Spleen (tissue), 13 donors: ENCODE measurements at places on chromosomes 13 and 19. TPM values are rescaled to one million over a fixed set of nuclear protein-coding genes. Genes with fewer than 3 reads are reported as not detected.

DNA sequence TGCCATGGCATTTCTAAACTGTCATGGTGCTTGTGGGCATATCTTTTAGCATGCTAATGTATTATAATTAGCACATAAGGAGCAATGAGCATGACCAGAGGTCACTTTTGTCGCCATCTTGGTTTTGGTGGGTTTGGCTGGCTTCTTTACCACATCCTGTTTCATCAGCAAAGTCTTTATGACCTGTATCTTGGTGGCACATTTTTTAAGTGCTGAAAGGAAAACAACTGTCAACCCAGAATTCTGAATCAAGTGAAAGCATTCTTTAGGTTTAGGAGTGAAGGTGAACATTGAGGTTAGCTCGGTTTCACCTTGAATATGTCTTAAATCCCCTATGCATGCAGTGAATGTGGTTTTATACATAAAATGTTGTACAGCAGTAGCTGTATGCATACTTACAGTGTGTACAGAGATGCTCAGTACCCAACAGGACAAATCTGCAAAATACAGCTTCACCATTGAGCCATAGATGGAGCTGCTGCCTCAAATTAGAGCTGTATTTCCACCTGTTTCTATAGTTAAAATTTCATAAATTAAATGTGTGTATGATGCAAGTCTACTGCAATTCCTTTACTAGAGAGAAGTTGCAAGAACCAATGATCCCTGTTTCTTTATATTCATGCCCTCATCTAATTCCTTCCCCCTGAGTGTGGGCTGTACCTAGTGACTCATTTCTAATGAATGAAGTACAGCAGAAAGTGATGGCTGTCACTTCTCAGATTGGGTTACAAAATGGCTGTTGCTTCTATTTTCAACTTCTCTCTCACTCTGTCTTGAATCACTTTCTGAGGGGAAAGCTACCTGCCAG, 25.2 kb upstream of the IGSF23 start:
- DNase-seq = no peak

DNA sequence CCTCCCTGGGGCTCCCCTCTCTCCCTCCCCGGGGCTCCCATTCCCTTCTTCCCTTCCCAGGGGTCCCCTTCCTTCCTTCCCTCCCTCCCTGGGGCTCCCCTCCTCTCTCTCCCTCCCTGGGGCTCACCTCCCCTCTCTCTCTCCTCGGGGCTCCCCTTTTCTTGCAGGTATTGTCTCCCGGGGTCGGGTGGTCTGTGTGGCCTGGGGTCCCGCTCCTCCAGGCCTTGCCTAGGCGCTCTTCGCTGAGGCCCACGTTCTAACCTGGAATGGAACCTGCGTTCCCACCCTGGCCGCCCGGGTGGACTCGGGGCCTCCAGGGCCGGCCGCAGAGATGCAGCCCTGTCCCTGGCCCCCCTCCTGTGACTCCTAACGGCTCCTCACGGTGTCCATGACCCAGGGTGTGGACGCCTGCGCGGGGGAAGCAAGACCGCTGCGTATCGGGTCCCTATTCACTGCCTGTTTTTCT, 940 bp upstream of the DCUN1D2 start:
- peak; percentile 89 for DNase-seq

GRCh38 chr19:47407417-47407774, 11.9 kb downstream of the MEIS3 start:
- no peak for DNase-seq

- DNase-seq = no peak
Observed at GRCh38 chr13:22812793-22813192, 368.0 kb upstream of the SGCG start.

DNA sequence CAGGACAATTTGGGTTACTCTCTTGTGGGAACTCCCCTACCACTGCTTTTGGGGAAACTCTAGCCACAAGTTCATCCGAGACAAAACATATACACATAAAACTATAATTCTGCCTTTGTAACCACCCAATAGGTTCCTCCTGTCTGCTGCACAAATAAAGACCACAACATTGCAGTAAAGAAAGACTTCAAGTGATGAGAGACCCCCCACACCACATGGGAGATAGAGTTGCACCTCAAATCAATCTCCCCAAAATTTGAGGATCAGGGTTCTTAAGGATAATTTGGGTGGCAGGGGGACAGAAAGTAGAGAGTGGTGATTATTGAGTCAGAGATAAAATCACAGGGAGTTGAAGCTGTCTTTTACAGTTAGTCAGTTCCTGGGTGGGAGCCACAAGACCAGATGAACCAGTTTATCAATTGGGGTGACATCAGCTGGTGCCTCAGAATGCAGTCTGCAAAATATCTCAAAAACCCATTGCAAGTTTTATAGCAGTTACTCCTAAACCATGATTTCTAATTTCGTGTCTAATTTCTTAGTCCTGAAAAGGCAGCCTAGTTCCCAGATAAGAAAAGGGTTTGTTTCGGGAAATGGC, 1348.5 kb downstream of the PCDH9 start:
- no peak for DNase-seq

DNA sequence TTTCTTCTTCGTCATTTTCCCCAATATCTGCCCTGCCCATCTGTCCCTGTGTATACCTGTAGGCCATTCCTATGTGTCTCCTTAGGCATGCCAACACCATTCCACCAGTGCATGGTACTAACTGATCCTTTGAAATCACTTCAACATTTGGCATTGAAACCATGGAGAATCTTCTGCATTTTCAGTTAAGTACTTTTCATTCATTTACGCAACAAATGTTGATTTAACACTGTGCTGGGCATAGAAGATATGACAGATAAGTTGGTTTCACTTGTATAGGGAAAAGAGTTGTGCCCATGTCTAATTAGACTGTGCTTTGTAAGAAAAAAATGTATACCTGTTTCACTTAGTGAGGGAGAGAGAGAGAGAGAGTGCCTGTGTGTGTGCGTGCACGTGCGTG, 77.9 kb upstream of the FLT1 start:
- DNase-seq = no peak

The CCDC70 gene
- total RNA-seq = not detected

The LYPD3 gene
- total RNA-seq = 1.6 TPM
